AG10803 (cell line): ENCODE measurements at places on chromosomes 16 and 17.

- peak; percentile 8 for DNase-seq
These were observed 110.2 kb downstream of the CCDC182 start for GRCh38 chr17:57634713-57635465.

GRCh38 chr16:5681966-5682365 is 584.4 kb upstream of the EEF2KMT start:
- no peak for DNase-seq

GRCh38 chr17:74729368-74729767 is 7.7 kb upstream of the RAB37 start:
- no peak for DNase-seq

- DNase-seq, result peak; percentile 74
These were observed 14.2 kb upstream of the HAPSTR1 start for GRCh38 chr16:9077091-9077809.

- no peak for DNase-seq
These were observed 15.2 kb downstream of the NUP93 start for GRCh38 chr16:56744996-56745640.

DNA sequence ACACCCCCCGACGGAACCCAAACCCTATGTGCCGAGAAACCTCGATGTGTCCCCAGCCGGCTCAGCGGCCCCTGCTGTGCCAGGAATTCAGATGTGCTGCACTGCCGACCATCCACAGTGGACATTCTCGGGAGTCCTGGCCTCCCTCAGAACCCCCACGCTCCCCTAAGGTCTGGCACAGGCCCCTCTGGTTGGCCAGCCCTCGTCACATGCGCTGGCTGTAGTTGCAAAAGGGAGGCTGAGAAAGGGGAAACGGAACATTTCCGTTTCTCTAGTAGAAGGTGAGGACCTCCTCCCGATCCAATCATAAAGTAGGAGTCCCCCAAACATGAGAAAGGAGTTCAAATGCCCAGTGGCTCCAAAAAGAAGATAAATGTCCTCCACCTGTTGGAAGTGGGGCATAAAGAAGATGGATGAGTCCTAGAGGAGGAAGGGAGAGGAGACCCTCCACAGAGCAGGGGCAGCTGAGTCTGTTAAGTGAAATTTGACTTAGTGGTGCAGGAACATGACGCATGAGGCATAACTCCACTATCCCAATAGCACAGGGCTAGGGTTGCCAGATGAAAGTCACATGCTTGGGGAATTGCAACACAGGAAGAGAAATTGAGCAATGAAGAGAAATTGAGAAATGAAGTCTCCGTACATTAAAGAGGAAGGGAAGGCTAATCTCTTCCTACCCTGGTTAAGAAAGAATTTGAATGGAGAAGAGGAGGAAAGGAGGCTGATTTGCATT is 49.3 kb upstream of the WSB1 start:
- peak; percentile 95 for DNase-seq

- DNase-seq, result no peak
These were observed 4.0 kb downstream of the PRSS53 start for GRCh38 chr16:31084584-31085302.

DNA sequence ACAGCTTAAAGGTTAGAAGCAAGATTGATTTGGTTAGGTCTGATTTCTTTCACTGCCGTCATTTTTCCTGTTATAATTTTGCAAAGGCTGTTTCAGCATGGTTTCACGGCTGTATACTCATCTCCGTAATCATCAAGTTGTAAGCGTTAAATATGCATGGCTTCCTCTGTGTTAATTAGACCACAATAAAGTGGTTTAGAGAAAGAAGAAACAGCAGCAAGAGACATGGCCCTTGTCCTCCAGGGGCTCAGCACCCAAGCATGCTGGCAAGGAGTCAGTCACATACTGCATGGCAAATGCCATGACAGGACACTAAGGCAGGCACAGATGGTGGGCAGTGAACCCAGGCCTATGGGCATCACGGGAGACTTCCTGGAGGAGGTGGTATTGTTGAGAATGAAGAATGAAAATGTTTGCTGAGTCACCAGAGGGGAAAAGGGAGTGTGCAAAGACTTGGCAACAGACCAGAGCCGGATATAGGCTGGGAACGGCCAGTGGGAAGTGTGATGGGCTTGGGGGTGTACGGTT is 61.4 kb upstream of the PLCG2 start:
- DNase-seq, result no peak

DNA sequence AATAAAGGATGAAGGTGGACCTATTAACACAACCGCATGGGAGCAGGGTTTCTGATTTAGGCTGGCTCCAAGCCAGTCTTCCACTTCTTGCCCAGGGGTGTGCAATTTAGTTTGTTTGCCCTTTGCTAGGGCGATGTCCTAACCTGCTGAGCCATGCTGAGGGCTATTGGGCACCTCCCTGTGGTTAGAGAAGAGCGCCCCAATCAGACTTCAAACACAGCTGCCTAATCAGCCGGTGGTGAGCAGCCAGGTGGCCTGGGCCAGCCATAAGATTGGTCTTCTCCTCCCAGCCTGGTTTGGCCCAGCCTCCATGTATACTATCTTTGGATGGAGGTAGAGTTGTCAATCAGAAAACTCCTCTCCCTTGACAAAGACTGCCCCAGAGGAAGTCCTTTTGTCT is 15.7 kb downstream of the TMEM94 start:
- no peak for DNase-seq

DNA sequence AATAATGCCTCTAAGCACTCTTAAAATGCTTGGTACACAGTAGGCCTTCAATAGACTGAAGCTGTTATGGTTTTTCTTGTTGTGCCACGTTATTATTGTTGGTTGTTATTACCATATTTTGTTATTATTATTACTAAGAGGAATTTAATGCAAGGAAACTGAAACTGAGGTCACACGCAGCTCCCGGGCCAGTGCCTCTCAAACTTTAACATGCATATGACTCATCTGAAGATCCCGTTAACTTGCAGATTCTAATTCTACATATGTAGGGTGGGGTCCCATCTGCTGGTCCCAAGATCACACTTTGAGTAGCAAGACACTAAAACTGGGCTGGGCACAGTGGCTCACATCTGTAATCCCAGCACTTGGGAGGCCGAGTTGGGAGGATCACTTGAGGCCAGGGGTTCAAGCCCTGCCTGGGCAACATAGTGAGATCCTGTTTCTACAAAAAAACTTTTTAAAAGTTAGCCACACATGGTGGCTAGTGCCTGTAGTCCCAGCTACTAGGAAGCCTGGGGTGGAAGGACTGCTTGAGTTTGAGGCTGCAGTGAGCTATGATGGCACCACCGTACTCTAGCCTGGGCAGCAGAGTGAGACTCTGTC is 888 bp downstream of the ACSM5 start:
- DNase-seq, result no peak

DNA sequence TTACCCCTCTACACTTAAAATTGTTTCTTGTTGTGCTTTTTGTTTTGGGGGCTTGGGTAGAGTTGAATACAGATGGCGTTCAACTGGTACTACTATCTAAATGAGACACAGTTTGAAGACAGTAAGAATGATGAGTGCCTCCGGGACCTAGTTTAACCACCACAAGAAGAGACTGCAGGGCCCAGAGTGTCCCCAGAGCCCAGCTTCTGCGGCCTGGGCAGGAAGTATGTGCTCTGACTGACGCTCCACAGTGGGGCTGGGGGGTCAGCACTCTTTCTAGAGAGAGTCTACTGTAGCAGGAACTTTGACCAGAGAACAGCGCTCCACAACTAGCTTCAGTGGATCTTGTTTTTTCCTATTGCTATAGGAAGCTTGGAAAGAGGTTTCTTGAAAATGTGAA is 174.0 kb downstream of the VPS53 start:
- DNase-seq, result no peak

- DNase-seq, result no peak
These were observed 38.0 kb downstream of the MMP15 start for GRCh38 chr16:58063377-58064076.

DNA sequence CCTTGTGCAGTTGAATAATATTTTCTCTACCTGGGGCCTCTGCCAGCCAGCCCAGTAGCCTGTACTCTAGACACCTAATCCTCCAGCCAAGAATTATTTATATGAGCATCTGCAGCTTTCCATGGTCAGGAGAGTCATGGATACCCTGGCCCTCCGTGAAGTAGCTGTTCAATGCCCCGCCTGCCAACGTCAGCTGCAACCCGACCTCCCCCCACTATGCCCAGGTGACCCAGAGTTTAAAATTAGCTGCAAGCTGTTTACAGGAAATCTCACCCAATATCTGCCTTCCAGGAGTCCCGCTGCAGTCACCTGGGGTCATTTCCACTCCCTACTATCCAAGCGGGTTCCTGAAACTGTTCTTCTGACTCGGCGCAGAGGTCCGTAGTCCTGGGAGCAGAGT is 12.3 kb downstream of the SDR42E2 start:
- no peak for DNase-seq

GRCh38 chr17:17890773-17891759 is 54.3 kb upstream of the SREBF1 start:
- DNase-seq, result peak; percentile 77

GRCh38 chr17:54662978-54663876 is 237.4 kb upstream of the TOM1L1 start:
- no peak for DNase-seq

DNA sequence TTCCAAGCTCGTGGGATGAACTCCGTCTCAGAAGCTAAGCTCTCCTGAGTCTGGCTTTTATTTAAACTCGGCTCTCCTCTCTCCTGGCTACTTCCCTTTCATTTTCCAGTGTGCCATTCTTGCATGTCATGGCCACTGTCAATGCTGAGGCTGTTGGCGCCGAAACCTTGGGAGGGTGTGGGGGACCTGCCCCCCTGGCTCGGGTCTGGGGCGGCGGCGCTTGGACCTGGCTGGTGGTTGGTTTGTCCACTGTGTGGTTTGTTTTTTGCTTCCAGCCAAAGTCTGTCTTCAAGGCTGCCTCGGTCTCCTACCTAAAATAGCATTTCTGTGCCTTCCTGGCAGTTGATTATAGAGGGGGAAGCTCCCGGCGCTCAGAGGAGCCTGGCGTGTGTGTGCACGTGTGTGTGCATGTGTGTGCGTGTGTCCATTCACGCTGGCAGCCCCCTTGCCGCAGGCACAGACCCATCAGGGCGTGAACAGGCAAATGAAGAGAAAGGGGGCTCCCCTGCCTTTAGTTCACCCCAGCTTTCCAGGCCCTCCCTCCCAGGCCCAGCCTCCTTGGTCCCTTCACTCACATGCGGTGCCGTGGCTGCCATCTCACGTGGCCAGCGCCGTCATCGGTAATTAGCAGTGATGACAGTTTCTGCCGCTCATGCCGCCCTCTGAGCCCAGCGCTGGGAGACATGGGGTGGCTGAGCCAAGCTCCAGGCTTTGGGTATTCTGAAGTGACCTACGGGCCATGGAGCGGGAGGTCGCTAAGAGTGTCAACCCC is 179.9 kb downstream of the SEC14L1 start:
- peak; percentile 70 for DNase-seq

DNA sequence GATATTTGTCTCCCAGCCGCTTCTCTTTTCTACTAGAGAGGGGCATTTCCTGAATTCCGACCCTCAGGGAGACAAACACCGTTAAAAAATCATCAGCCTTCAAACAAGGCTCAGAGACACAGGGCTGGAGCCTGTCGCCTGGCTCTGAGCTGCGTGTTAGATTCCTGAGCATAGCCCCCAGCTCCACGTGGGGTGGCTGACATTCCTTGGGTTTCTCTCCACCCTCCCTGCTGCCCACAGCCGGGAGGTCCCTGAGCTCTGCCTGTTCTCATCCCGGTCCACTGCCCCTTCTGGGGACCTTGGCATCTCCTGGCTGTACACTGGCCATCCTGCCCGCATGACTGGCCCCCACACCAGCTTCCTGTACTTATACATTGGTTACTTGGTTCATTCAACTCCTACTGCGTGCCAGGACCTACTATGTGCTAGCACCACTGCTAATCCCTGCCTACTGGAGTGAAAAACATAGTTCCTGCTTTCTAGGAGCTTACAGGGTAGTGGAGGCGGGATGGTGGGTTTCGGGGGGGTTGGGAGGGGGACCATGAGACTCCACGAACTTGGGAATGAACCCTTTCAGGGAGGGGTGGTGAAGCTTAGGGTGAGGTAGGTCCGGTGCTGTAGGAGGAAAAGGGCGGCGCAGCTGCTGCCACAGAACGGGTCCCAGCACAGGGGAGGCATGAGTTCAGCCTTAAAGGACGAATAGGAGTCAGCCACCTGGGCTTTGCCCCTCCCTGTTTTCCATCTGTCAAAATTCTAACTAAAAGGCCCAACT is 52.1 kb upstream of the TMEM132E start:
- DNase-seq, result no peak

DNA sequence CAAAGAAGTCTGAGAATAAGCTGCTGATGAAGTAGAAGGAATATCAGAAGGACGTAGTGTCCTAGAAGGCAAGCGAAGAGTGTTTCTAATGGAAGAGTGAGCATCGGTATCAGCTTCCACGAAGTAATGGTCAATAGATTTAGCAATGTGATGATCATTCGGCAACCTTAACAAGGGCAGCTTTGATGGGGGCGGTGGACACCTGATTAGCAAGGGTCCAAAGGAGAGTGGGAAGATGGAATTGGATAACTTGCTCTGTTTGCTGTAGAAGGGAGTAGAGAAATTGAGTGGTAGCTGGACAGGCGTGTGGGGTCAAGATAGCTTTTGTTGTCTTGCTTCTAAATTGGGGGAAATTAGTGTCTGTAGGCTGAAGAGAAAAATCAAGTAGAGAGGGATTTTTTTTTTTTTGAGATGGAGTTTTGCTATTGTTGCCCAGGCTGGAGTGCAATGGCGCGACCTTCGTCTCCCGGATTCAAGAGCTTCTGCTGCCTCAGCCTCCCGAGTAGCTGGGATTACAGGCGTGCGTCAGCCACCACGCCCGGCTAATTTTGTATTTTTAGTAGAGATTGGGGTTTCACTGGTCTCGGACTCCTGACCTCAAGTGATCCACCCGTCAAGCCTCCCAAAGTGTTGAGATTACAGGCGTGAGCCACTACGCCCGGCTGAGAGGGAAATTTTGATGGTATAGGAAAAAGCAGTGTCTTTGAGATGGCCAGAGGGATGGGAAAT is 13.9 kb upstream of the HES7 start:
- no peak for DNase-seq

GRCh38 chr17:42243493-42243982 is 32.7 kb downstream of the STAT5B start:
- no peak for DNase-seq

DNA sequence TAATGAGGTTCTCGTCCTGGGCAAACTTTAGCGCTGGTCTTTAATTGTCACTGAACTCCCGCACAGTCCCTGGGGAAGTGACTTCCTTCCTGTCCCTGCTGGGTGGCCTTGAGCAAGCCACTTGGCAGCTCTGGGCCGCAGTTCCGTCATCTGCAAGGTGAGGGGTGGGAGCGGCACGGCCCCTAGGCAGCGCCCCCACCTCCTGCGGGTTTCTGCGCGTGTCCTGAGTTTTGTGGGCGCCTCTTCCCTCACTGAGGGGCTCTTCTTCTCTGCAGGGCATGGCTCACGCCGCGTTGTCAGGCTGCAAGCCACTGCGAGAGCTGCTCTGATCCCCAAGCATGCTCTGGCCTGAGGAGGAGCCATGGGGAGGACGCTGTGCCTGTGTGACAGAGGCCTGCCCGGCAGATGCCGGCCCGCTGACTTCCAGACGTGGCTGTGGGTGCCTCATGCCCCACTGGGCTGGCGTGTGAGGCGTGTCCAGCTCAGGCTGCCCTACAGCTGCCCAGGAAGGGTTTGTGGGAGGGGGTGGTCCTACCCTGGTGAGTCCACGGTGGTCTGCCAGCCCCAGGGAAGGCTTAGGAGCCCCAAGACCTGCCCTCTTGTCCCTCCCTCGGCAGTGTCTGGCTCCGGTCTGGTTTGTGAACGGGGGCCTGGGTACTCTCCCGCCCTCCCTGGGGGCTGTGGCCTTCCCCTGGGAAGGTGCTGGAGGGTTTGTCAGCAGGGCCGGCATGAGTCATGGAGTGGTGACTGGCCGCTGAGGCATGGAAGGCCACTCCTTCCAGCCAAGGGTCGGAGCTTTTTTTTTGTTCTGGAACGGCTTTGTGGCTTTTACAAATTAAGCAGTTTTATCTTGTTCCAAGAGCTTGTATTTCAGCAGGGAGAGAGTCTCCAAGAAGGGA is 182.0 kb downstream of the SEC14L1 start:
- peak; percentile 99 for DNase-seq
